Thoracic aorta (tissue), 2 donors: ENCODE measurements at places on chromosomes 12 and 14. TPM values are rescaled to one million over a fixed set of nuclear protein-coding genes. Genes with fewer than 3 reads are reported as not detected.

- DNase-seq: no peak
These were observed 185.7 kb upstream of the BTG1 start for GRCh38 chr12:92331383-92331782.

GRCh38 chr14:88323523-88324199 lies 592 bp upstream of the KCNK10 start:
- no peak for DNase-seq

DNA sequence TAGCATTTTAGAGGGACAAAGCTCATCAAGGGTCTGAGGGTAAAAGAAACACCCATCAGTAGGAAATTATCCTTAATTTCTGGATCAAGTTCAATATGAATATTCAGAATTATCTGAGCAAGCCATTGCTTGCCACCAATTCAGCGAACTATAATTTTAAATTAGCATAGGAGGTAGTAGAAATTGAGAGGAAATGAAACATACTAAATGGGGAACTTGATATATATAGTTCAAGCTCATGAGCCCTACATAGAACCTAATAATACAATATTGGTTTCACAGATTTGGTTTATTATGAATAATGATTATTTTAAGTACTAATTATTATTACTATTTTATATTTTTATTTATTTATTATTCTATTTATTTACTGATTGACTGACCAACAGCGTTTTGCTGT lies 42.1 kb upstream of the GXYLT1 start:
- no peak for DNase-seq

DNA sequence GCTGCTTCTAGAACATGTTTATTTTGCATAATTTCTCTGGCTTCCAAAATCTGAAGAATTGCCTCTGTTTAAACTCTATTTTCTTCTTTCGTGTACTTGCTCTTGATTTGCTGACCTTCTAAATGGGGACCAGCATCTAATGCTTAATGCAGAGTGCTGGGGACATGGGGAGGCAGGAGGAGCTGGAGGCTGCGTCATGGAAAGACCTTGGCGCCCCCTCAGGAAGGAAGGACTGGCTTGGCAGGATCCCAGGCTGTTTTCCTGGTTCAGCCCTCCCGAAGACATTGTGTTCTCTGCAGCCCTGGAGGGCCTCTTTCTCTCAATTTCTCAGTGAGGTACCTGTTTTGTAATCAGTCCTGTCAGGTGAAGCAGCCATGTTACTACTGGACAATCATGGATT lies 5.5 kb downstream of the PRKCH start:
- no peak for DNase-seq

GRCh38 chr12:118126119-118126757 lies 9.7 kb upstream of the PEBP1 start:
- no peak for DNase-seq

DNA sequence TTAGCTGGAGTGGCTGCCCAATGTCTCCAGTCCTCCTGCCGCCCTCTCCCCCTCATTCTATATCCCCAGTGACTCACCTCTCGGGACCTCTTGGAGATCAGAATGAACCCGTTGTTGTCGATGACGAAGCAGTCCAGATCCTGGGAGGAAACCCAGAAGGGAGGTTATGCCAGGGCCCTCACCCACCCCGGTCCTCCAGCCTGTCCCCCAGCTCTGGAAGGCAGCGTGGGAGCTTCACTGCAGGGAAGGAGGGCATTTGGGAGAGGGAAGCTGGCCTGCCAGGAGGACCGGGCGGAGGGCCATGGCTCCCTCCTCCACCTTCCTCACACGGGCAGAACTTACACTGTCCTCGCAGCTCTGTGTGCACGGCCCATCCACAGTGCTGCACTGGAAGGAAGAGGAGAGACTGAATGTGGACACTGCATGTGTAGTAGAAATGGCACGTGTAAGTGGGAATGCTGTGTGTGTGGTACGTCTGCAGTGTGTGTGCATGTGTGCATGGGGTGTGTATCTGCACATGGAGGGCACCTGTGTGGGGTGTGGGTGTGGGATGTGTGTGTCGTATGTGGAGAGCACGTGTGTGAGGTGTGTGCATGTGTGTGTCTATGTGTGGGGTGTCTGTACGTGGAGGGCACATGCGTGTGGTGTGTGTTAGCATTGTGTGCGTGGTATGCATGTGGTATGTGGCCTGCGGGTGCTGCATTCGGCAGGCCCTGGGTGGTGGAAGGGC lies 10.0 kb upstream of the LRTM2 start:
- DNase-seq: no peak

GRCh38 chr12:123148223-123148622 lies 2.7 kb downstream of the PITPNM2 start:
- no peak for DNase-seq

- DNase-seq: no peak
These were observed 500 bp downstream of the GPR137C start for GRCh38 chr14:52553002-52553670.

GRCh38 chr12:64813723-64814122 lies 10.7 kb upstream of the TBC1D30 start:
- DNase-seq: no peak

- DNase-seq: no peak
These were observed 65.6 kb downstream of the FERMT2 start for GRCh38 chr14:52885230-52885629.

DNA sequence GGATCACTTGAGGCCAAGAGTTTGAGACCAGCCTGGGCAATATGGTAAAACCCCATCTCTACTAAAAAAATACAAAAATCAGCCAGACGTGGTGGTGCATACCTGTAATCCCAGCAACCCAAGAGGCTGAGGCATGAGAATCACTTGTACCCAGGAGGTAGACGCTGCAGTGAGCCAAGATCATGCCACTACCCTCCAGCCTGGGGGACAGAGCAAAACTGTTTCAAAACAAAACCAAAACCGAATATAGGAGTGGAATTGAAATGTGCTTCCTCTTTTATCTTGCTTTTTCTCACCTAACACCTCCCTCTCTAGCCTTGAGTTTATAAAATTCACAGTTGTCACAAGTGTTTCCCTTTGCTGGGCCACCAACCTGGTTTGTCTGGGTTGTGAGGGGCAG lies 181.9 kb downstream of the PAH start:
- no peak for DNase-seq

DNA sequence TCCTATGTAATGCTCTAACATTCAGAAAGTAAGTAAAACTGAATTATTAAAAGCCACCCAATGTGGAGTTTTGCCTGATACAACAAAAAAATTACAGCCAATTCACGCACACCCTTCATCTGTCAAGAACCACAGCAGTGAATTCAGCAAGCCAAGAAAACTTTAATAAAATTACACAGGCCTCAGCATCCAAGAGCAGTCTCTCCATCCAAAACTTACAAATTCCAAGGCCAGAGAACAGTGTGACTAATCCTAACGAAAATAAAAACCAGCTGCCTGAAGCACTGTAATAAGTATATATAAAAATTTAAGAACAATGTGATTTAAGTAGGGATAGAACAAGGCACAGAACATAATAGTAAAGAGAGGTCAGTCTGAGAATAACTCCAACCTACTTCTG lies 54.2 kb downstream of the SIX6 start:
- DNase-seq: no peak

DNA sequence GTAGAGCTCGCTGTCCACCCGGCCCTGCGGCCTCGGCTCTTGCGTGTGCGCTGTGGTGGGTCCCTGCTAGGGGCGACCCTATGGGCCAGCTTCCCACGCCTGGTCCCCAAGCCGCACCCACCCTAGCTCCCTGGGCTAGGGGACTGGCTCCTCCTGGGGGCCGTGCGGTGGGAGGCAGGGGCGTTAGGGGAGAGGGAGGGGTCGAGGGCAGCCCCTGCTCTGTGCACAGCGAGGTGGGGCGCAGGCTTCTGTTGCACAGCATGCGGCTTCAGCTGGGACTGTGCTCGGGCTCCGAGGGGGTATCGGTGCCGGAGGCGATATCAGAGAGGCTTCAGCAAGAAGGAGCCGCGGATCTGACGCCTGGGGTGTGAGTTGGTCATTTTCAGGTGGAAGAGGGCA lies 86.1 kb downstream of the ALG10 start:
- no peak for DNase-seq

GRCh38 chr12:49917788-49918173 lies 14.1 kb upstream of the FAIM2 start:
- no peak for DNase-seq

DNA sequence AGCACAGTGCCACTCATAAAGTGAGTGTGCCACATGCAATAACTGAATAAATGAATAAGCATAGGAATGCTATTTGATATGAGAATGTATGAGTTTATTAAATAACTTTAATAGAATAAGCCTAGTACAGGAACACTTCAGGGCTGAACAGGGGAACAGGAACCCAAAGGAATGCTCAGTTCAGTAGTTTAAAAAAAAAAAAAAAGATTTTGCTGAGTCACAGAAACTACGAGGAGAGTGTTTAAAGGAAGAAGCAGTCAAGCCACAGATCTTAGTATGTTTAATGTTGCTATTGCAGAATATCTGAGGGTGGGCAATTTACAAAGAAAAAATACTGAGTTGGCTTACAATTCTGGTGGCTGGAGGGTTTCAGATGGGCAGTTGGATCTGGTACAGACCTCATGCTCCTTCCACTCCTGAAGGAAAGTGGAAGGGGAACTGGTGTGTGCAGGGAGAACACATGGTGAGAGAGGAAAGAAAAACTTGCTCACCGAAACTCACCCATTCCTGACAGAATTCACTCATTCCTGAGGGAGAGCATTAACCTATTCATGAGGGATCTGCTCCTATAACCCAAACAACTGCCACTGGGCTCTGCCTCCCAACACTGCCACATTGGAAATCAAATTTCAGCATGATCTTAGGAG lies 880.3 kb upstream of the MGAT4C start:
- DNase-seq: no peak

DNA sequence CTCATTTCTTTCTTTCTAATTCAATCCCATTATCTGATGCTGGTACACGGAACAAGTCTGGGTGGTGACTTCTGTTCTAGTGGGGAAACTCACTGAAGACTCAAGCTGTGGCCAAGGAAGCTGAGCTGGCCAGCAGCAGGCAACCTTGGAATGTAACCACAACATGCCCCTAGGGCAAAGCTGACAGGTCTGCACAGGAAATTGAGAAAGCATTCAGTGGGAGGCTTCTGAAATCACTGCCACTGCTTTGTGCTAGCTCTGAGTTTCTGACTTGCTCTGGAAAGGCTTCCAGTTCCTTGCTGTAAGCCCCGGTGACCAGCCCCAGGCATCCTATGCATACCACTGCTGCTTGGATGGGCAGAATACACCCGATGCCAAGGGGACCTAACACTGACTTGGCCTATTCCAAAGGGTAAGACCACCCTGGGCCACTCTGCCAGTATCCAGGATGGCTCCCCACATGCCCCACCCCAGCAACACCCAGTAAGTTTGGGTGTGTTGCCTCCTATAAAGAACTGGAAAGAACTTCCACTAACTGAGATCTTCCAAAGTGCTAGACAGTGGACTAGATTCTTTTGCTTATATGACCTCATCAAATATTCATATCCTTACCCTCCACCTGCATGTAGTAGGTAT lies 84.5 kb upstream of the CDKN3 start:
- no peak for DNase-seq

GRCh38 chr14:84806622-84807021 lies 723.3 kb upstream of the FLRT2 start:
- no peak for DNase-seq

GRCh38 chr12:27385766-27386564 lies 53.3 kb downstream of the BMAL2 start:
- DNase-seq: no peak

DNA sequence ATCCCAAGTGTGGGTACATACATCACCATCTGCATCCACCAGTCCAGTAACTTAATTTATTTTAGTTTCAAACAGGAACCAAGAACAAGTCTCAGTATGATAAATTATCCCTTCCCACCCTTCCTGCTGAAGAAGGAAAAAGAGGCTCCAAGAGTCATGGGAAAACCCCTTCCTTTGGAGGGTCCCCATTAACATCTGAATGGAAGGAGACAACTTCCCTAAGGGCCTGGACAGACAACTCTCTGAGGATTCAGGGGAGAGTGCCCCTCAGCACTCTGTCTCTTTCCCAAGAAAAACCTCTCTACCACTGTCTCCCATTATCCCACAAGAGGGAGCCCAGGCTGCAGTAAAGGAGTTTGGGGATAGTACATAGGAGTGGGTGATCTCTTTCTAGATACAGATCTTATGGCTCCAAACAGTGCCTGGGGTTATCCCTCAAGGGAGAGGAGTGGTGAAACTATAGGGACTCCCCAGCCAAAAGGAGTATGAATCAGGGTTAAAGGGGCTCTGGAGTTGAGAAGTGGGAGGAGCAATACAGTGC lies 6.2 kb downstream of the WNT10B start:
- no peak for DNase-seq

DNA sequence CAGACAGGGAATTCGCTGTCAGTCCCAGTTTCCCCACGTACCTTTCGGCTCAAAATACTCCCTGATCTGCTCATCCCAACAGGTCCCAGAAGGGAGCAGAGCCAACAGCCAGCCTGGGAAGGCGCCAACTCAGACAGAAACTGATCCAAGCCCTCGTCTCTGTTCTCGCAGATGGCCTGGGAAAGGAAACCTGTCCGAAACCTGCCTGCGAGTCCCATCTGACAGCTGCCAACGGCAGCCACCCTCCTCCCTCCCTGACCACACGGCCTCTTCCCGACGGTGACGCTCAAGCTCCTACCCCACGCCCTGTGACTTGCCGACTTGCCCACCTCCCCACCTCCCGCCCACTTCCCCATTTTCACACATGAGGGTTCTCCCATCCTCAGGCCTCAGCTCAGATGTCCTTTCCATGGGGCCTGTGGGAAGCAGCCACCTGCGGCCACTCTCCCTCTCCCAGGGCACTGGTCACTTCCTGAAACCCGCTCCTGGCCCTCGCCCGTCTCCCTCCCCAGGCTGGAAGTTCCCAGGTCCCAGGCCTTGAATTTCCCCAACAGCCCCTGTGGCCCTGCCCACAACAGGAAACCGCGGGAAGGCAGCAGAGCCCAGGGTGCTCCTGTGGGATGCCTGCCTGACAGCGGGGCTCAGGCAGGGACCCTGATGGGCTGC lies 60.9 kb upstream of the FBRSL1 start:
- DNase-seq: no peak

DNA sequence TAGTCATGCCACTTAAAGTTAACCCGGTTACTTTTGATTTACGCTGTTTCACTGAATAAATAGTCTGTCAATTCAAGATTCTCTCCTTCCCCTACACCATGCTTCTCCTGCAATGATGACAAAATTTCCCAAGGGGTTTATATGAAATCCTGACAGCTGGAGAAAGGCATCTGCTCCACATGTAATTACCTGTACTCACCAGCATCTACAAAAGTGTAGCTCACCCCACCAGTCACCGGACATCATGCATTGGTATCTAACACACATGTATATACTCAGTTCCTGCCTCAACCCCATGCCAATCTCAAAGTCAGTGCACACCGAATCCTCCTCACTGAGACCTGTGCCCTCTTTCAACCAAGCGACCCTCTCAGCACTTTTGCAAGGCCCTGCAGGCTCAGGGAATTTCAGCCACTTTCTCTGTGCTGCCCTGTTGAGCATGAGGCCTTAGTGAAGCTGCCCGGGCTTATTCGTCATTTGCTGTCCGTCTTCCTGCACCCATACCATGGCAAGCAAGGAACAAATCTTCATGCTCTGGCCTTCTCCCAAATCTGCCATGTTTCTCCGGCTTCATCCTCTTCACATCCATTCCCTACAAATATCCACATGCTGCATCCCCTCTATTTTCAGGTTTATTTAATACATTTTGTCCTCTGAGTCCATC lies 131.6 kb downstream of the SEC23A start:
- DNase-seq: no peak

C12orf42 gene
- total RNA-seq: not detected

TMEM30B gene
- total RNA-seq: 46.9 TPM

CRACR2A gene
- total RNA-seq: 2.7 TPM

IAPP gene
- not detected for total RNA-seq

HOXC4 gene
- total RNA-seq: 1.2 TPM

MGP gene
- total RNA-seq: 6,234 TPM

NOS1 gene
- 0.14 TPM for total RNA-seq

TSPAN8 gene
- 12.8 TPM for total RNA-seq

CCDC175 gene
- total RNA-seq: not detected
